ENCODE measurements at places on chromosomes 7 and 10. TPM values are rescaled to one million over a fixed set of nuclear protein-coding genes. Genes with fewer than 3 reads are reported as not detected.

DNA sequence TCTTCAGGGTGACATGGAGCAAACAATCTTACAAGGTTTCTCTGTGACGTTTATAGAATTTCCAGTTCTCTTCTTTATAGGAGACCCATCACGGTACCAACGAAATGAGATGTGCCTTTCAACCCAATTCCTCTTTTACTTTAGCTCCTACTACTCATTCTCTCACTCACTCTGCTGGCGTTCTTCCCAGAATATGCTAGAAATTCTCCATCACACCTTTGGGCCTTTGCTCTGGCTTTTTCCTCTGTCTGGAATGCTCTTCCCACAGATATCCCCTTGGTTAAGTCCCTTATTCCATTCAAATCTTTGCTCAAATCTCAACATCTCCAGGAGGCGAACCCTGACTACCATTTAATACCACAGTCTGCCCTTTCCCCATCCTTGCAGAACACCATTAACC, 39.0 kb downstream of the SEMA3C start:
- H3K27me3 ChIP-seq, result no peaks in the 10 kb centered on the region
- DNase-seq, result no peak
- no peak overlapping the region for H3K4me3 ChIP-seq
- no peak overlapping the region for H3K27ac ChIP-seq
- no peaks in the 10 kb centered on the region for H3K4me1 ChIP-seq
- H3K36me3 ChIP-seq, result no peaks in the 10 kb centered on the region

DNA sequence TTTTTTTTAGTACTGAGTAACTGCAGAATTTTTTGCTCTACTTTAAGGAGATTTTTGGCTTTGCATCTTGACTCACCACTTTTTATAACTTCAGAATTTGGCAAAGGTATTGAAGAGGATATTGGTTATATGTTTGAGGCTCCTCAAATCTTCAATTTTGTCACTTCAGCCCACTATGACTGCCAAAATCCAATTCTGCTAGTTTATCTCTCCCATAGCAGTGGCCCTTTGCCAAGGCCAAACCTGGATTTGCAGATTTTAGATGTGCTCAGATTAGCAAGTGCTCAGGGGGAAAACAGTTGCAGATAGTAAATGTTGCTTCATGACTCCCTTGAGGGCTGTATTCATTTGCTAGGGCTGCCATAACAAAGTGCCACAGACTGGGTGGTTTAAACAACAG, 427.5 kb downstream of the ADRA2A start:
- H3K4me3 ChIP-seq, result no peak overlapping the region
- no peaks in the 10 kb centered on the region for H3K4me1 ChIP-seq
- DNase-seq, result no peak

- H3K4me1 ChIP-seq, result no peaks in the 10 kb centered on the region
- no peak overlapping the region for H3K4me3 ChIP-seq
- H3K36me3 ChIP-seq, result no peaks in the 10 kb centered on the region
- no peak overlapping the region for H3K27ac ChIP-seq
- H3K27me3 ChIP-seq, result no peaks in the 10 kb centered on the region
Observed at GRCh38 chr10:22010539-22010938, 7.0 kb upstream of the DNAJC1 start.

RELN gene
- 3.2 TPM for total RNA-seq

- H3K36me3 ChIP-seq, result no peaks in the 10 kb centered on the region
- no peaks in the 10 kb centered on the region for H3K27me3 ChIP-seq
- H3K4me1 ChIP-seq, result no peaks in the 10 kb centered on the region
- H3K4me3 ChIP-seq, result no peak overlapping the region
Observed at GRCh38 chr7:49580000-49580399, 193.4 kb upstream of the VWC2 start.

- no peak overlapping the region for H3K27ac ChIP-seq
- no peaks in the 10 kb centered on the region for H3K36me3 ChIP-seq
- DNase-seq, result no peak
- H3K4me1 ChIP-seq, result no peaks in the 10 kb centered on the region
- no peak overlapping the region for H3K4me3 ChIP-seq
Observed at GRCh38 chr7:148468700-148469098, 121.9 kb upstream of the C7orf33 start.

DNA sequence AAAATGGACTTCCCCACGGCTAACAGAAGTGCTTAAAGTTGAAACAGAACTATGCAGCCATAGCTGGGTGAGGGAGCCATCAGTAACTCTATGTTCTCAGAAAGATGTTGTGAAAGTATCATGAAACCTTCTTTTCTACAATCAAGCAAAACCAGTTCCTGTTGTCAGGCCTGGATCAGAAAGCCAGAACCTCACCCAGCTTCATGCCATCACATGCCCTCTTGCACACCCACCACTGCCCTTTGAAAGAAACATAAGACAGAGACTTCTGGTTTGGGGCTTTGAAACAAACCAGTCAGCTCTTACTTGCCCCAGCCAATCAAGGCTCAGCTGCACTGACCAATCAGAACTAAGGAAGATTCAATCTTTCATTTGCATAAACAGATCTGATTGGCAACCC, 230.8 kb upstream of the FERD3L start:
- H3K4me3 ChIP-seq, result no peak overlapping the region
- no peak for DNase-seq
- H3K36me3 ChIP-seq, result no peaks in the 10 kb centered on the region
- H3K27me3 ChIP-seq, result no peaks in the 10 kb centered on the region
- H3K27ac ChIP-seq, result no peak overlapping the region

DNA sequence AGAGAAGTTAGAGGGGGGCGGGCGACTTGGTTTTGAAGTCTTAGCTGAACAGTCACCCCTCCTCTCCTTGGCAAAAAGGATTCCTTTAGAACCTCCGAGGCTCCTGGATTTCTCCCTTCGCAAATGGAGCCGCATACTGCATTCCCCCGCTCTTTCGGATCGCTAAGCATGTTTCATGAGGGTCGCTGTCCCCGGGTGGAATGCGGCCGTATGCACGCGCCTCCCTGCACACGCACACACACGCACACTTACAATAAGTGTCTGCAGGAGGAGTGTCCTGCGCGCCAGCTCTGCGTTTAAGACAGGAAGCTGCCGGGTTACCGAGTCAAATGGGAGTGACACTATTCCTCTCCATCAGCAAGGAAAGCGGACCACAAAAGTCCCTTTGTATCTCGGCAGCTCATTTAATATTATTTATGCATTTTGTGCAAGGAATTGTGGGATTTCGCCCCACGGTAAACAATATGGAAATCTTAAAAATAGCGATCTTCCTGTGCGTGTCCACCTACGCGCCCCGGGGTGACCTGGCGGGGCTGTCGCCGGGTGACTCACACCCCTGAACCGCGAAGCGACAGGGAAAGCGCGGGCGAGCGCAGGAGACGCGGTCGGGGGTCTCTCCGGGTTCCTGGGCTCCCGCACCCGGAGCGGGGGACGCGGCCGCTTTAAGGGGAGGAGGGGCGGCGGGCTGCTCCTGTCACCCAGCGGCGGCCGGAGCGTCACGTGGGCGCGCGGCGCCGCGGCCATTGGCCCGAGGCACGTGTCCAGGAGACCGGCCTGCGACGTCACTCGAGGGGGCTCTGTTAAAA, 988 bp upstream of the EN2 start:
- H3K27me3 ChIP-seq, result peaks cover 82% of the 10 kb centered on the region
- no peak for DNase-seq
- H3K36me3 ChIP-seq, result no peaks in the 10 kb centered on the region
- peak overlapping the region; percentile 35 for H3K4me3 ChIP-seq

NUTM2E gene
- not detected for total RNA-seq

PLEKHS1 gene
- 129 TPM for total RNA-seq

SPDYE16 gene
- total RNA-seq, result not detected

Measured in Peyer's patch (tissue), 4 donors.